Effector memory CD8-positive, alpha-beta T cell (primary cell): ENCODE measurements at places on chromosomes 7 and 10.

GRCh38 chr10:130363051-130363450, 226.9 kb downstream of the GLRX3 start:
- DNase-seq: no peak

GRCh38 chr7:23788843-23789242, 78.8 kb downstream of the STK31 start:
- no peak for DNase-seq

DNA sequence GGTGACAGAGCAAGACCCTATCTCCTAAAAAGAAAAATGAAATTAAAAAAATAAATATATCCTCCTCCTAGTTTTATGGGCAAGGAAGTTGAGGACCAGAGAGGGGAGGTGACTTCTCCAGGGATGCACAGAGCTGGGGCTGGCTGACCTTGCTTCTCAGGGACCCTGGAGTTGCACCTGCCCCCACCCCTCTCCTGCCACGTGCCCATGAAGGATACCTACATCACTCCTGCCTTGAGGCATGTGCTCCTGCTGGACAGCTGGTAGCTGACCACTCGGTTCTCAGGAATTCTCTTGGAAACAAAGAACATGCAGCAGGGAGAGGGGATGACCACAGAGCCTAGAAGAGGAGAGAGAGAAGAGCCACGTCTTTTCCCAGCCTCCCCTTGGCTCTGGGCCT, 522 bp downstream of the CCL24 start:
- no peak for DNase-seq

- no peak for DNase-seq
Measured at GRCh38 chr10:9895453-9895852, 1122.2 kb upstream of the CELF2 start.

DNA sequence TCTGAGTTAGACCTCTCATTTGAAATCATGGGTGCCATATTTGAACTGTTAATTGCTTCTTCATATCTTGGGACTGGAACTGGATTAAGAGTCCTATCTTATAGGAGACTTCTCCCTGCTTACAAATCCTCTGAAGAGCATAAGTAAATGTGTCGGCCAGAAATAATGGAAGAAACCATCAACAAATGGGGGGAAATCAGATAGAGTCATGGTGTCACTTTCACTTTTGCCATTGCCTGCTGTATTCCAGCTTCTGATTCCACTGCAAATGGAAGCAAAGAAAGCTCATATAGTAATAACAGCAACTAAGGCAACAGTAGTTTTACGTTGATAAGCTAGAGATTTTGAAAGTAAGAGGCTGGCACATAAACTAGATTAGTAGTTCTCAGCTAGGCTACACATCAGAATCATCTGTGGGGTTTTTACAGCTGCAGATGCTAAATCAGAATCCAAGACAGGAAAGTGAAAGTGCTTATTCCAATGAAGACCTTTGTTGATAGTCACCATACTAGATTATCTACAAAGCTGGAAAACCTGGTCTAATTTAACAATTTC, 12.3 kb upstream of the CRPPA start:
- no peak for DNase-seq

DNA sequence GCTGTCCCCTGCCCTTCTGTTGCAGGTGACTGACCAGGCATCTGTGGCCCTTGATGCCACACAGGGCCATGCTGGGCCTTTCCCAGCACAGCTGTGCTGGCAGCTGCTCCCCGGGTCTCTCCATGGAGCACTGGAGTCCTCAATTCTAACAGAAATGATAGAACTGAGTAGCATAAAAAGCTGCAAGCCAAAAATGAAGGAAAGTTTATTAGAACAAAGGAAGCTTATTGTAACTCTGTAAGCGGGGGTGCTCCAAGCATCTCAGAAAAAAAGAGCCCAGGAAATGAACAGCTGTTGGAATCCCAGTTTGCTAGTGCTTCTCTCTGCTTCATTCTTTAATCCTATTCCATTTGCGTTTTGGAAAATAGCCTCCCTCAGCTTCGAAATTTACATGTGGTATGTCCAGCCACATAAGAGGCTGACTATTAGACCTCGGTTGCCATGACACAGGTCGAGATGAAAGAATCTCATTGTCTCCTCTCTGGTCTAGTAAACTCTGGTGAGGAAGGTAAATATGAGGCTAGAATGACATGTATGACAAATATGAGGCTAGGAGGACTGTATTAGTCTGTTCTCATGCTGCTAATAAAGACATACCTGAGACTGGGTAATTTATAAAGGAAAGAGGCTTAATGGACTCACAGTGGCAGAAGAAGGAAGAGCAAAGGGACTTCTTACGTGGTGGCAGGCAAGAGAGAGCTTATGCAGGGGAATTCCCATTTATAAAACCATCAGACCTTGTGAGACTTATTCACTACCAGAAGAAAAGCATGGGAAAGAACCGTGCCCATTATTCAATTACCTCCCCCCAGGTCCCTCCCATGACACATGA, 23.7 kb downstream of the EPDR1 start:
- no peak for DNase-seq

GRCh38 chr10:131282961-131283360, 28.6 kb downstream of the TCERG1L start:
- DNase-seq: no peak

DNA sequence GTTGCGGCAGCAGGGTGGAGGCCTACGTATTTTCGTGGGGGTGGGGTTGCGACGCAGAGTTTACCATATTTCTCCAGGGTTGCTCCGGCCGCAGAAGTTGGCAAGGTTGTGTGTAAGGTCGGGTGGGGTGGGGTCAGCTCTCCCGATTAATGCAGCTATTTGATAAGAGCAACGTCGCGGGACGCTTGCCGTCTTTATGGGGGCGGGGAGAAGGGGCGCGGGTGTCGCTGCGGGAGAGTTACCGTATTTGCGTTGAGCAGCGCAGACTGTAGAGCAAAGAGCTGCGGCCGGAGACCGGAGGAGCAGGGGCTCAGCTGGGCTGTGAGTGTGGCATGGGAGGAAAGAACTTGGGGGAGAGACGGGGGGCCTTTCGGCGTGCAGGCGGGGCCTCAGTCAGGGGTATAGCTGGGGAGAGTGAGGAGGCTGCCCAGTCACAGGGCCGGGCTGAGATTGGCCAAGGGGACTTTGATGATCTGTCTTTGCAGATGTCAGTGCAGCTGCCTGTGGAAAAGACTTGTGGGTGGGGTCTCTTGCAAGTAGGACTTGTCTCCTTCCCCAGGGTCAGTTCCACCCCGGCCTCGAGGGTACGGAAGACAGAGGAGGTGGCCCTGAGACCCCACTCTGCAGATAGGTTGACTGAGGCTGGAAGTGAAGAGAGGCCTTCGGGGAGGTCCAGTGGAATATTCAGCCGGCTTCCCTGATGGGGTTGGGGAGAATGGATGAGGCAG, 26.6 kb downstream of the ZNF775 start:
- DNase-seq: peak; percentile 42

GRCh38 chr7:108335269-108335918, 120.8 kb downstream of the NRCAM start:
- DNase-seq: no peak

DNA sequence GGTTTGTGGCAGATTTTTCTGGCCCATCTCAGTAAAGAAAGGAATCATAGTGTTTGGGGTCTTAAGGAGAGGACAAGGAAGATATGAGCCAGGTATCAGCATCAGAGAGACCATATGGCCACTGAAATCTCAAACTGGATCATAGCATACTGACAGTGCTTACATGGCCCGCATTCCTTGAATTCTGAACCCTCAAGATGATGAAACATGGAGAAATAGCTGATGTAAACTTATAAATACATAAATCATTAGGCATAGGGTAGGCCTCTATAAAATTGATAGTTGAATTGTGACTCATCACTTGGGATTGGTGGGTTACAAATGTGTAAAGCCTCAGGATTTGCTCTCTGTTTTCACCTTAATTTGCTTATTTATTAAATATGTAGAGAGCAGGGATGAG, 688.5 kb downstream of the CNTNAP2 start:
- no peak for DNase-seq

DNA sequence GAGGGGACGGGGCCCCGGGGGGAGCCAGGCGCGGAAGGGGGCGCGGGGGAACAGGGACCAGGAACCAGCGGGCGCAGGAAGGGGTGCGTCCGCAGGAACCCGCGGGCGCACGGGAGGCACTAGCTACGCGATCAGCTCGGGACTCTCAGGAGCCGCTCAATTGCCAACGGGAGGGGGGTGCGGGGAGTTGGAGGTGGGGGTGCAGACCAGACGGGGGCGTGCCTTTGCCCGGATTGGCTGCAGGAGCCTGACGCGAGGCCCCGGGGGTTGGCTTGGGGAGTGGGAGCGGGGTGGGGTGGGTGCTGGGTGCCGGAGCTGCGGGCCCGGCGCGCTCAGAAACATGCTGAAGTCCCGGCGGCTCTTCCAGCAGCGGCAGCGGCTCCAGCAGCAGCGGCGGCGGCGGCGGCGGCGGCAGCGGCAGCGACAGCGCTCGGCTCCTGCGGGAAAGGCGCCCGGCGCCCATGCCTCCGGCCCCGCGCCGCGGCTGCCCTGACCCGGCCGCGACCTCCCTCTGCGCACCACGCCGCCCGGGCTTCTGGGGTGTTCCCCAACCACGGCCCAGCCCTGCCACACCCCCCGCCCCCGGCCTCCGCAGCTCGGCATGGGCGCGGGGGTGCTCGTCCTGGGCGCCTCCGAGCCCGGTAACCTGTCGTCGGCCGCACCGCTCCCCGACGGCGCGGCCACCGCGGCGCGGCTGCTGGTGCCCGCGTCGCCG, at the start of gene ADRB1:
ADRB1 (plus strand) TSS at position 335 of the 715 bp plus-strand sequence; CDS start at position 602, 267 bp downstream.
- DNase-seq: peak; percentile 21

GRCh38 chr10:106917452-106918055, 247.0 kb downstream of the SORCS1 start:
- no peak for DNase-seq

DNA sequence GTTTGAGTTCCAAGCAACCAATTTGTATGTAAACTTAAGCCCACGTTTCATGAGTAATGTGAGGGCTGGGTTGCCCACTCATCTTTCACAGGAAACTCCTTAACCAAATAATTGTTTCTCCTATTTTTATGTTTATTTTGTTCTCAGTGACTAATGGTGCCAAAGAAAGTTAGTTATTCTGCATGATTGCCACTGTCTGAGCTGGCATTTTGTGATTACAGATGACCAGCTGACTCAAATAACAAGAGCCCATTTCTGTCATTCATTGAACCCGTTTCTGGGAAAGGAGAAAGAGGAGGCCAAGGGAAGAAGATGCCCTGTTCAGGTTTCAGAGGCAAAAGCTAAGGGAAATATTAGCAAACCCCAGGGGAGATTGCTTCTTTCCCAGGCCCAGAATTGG, 186.9 kb upstream of the MYO3A start:
- DNase-seq: no peak

- no peak for DNase-seq
Measured at GRCh38 chr7:127968547-127968946, 62.7 kb downstream of the LRRC4 start.

GRCh38 chr7:27914409-27914808, 174.4 kb downstream of the TAX1BP1 start:
- DNase-seq: no peak

- DNase-seq: no peak
Measured at GRCh38 chr7:893686-894085, 17.3 kb downstream of the GET4 start.

DNA sequence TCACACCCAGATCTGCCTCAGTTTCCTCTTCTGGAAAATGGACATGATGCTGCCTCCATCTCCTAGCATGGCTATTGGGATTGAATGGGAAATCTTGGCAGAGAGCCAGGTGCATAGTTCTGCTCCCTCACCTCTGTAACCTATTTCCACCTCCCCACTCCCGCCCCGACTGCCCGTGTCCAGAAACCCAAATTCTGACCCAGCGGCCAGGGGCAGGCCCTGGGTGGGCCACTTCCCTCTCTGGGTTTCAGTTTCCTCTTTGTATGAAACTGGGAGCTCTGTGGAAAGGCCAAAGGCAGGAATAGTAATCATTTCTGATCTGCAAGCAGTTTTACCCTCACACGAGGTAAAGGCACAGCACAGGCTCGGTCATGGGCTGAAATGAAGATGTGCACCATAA, 74.1 kb upstream of the DUSP5 start:
- no peak for DNase-seq

DNA sequence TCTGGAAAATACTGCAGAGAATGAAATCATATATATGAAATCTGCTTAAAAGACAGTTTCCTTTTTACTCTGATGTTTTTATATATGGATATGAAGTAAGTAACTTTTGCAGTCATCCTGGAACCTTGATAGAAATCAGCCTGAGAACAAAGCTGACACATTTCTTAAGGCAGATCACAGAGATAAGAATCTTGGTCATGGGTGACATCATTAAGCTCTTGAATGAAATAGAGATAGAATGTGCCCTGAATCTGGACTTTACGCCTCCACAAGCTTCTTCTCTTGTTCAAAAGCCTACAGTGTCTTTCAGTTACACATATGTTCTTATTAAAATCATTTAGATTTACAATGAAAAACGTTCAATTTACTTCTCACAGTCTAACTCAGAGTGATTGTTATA, 319.1 kb upstream of the CNTNAP2 start:
- no peak for DNase-seq

DNA sequence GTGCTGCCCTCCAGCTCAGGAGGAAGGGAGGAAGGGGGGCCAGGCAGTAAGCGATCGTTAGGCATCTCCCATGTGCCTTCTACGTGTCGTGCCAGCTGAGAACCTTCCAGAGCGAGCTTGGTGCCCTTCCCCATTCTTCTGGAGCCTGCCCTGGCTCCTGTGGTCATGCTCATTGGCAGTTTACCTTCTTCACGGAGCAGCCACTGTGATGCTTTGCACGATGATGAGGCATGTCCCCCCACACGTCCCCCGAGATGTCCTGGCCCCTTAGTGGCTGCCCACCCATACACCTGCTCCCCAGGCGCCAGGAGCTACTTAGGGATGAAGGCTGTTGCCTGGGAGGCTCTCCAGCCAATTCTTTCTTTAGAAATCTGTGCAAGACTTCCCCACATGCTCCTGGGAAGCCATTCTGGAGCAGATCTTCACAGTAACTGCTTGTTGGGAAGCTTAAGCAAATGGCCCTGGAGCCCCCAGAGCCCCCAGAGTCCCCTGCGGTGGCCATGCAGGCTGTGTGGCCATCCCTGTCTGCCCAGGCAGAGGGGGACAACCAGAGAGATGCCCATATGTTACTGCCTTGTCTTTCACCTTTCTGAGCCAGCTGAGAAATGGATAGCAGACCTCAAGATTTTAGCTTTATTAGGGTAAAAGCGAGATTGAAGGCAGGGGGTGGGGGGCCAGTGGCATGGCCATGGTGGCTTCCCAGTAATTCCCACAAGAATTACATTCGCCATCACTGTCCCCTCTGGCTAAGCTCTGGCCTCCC, 199.0 kb downstream of the EBF3 start:
- no peak for DNase-seq
